HTR-8/SVneo (cell line): ENCODE measurements at places on chromosomes 7 and 10.

GRCh38 chr10:61179771-61180170 is 235.8 kb upstream of the RHOBTB1 start:
- DNase-seq = no peak

DNA sequence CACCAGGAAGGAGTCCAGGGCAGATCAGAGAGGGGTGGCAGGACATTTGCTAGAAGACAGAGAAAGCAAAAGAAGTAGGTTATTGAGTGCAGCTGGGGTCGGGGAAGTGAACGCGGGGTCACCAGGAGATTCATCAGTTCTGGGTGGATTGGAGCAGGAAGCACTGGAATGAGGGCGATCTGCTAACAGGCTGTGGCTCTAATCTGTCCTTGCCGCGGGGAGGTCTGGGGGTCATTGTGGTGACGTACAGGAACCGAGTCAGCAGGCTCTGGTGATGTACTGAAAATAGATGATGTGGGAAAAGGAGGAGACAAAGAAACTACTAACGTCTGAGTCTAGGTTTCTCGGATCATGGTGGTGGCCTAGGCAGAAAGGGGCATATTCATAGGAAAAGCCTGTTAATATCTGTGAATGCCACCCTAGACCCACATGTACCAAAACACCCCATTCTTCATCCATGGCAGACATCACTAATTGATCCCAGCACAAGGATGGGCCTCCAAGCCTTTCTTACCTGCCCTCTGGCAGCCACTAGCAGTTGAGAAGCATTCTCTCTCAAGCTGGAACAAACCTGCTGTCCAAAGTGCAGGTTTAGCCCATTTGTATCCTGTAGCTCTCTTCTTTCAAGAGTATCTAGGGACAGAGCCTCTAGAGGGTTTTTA is 134.5 kb downstream of the C10orf105 start:
- no peak for DNase-seq

GRCh38 chr7:112882022-112882421 is 91.8 kb upstream of the TMEM168 start:
- no peak for DNase-seq

DNA sequence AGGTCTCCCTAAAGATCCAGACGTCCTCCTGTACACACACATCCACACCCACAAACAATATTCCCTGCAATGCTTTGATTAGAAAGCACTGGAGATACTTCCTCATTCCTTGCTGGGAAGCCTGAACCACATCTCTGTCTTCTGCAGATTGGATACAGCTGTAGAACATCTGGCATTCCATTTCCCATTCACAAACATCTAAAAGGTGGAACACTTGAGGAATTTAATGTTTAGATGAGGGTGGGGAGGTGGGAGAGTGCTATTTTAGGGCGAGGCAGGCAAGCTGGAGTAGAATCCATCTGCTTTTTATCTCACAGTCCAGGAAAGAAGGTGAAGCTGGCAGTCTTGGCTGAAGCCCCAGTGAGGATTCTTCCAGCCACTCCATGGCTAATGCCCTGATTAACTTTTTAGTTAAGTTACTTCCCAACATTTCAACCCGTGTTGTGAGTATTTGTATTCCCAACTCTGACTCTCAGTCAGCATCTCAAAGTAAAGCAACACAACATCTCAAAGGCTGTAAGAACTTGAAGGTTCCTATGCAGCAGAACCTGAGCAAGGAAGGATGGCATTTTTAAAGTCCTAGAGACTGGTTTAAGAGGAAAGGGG is 46.1 kb downstream of the CYTH3 start:
- DNase-seq = peak; percentile 53

DNA sequence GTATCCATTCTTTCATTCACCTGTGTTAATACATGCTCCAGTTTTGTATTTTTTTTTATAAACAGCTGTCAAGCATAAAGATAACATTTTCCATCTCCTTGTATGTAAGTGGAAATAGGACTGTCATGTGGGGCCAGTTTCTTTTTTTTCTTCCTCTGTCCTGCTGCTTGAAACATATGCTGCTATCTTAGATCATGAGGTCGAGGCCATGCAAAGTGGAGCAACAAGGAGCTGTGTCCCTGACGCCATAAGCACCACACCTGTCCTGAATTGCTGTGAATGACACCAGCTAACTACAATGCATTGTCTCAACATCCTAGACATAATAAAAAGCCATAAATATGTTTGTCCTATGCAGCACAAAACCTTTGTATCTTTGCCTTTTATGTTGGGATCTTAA is 37.7 kb upstream of the SLC26A4 start:
- DNase-seq = no peak

- no peak for DNase-seq
Measured at GRCh38 chr10:1454428-1454827, 282.9 kb downstream of the ADARB2 start.

DNA sequence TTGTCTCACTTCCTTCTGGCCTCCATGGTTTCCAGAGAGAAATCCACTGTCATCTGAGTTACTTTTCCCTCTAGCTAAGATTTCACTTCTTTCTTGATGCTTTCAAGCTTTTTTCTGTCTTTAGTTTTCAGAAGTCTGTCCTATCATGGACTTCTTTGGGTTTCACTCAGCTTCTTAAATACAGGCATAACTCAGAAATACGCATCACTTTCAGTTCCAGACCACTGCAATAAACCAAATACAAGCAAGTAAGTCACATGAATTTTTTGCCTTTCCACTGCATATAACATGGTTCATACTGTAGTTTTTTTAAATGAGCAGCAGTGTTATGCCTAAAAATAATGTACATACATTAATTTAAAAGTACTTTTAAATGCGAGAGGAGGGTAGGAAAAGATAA is 48.7 kb downstream of the STK17A start:
- no peak for DNase-seq

- no peak for DNase-seq
Measured at GRCh38 chr10:88408096-88408495, 175.0 kb downstream of the RNLS start.

DNA sequence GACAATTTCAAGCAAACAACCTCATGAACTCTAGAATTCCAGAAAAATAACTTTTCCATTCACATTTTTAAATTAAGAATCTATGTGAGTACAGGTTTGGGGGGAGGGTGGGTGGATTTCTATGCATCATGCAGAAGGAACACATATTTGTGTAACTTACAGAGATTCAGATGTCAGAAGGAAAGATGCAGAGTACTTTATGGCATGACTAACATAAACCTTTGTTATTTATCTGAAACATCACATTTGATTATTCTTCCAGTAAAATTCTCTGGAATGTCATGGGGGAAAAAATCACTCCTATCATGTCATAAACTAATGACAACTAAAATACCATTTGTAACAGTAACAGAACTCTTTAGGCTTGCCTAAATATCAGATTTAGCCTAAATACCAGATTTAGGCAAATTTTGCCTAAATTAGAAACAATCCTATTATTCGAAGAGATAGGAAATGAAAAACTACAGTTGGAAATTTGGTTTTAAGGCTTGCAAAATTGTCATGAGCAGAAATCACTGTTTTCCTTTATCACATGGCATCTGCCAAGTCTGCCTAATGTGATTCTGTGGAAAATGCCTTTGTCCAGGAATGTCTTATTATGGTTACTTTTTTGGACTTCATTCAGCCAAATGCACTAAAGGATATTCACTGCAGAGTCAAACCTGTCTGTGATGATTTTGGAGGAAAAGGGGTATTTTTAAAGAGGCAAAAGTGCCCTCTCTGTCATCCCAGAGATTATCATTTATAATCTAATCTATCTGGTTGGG is 527.7 kb upstream of the CELF2 start:
- no peak for DNase-seq
